WTC11 (cell line): ENCODE measurements at places on chromosomes 6 and 20. TPM values are rescaled to one million over a fixed set of nuclear protein-coding genes. Genes with fewer than 3 reads are reported as not detected.

DNA sequence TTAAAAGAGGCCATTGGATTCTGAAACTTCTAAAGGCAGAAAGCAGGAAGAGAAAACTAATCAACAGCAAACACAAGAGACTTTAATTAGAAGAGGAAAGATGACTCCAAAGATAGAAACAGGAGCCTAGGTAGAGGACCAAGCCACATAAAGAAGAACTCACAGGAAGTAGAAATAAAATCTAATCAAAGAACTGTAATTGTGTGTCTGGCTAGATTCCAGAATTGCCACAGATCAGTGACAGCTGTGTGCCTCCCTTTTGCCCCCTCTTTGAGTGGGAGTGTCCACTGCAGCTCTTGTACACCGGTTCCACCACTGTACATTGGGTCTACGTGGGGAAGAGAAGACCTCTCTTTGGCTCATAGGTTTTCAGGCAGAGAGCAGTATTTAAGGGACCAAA lies 22.3 kb upstream of the THEMIS start:
- no peak for DNase-seq

DNA sequence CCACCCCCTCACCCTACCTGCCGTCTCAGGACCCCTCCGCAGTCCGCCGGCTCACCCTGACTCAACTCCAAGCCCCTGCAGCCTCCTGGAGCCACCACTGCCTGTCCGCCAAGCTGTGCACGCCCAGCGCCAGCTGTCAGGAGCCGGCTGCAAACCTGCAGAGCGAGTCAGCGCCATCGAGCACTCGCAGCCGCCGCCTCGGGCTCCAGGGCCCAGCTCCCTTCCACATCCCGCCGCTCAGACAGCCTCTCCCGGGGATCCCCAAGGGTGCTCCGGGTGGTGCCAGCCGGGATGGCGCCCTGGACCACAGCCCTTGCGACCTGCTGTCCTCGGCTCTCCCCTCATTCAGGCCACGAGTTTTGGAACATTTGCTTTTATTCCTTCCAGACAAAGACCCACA lies 4.3 kb downstream of the TNNC2 start:
- DNase-seq: no peak

- DNase-seq: no peak
Observed at GRCh38 chr20:3563133-3563532, 92.3 kb downstream of the ATRN start.

Gene TMEM244
- total RNA-seq: not detected in 3 replicates

DNA sequence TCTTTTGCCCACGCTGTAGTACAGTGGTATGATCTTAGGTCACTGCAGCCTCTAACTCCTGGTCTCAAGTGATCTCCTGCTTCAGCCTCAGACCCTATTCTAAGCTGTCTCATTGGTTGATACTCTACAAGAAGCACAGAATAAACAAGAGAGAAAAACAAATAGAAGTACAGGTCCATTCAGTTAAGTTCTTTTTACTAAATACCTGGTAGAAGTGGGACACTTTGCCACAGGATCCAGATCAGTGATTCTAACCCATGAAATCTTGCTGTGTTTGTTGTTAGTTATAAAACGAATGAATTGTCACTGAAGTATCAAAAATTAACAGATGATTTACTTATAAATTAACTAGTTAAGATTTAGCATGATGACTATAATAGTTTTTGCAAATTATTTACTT lies 76.7 kb downstream of the SCAND1 start:
- DNase-seq: no peak

GRCh38 chr6:150492507-150492906 lies 107.2 kb upstream of the PLEKHG1 start:
- DNase-seq: peak; percentile 19

Gene RGS17
- 6.6 to 9.3 TPM (median 7.4 TPM) in 3 replicates for total RNA-seq

GRCh38 chr6:160116411-160116810 lies 5.2 kb upstream of the SLC22A1 start:
- DNase-seq: no peak

GRCh38 chr20:4947817-4948559 lies 53.3 kb downstream of the SLC23A2 start:
- no peak for DNase-seq

GRCh38 chr20:51513545-51513944 lies 29.0 kb downstream of the NFATC2 start:
- DNase-seq: no peak

DNA sequence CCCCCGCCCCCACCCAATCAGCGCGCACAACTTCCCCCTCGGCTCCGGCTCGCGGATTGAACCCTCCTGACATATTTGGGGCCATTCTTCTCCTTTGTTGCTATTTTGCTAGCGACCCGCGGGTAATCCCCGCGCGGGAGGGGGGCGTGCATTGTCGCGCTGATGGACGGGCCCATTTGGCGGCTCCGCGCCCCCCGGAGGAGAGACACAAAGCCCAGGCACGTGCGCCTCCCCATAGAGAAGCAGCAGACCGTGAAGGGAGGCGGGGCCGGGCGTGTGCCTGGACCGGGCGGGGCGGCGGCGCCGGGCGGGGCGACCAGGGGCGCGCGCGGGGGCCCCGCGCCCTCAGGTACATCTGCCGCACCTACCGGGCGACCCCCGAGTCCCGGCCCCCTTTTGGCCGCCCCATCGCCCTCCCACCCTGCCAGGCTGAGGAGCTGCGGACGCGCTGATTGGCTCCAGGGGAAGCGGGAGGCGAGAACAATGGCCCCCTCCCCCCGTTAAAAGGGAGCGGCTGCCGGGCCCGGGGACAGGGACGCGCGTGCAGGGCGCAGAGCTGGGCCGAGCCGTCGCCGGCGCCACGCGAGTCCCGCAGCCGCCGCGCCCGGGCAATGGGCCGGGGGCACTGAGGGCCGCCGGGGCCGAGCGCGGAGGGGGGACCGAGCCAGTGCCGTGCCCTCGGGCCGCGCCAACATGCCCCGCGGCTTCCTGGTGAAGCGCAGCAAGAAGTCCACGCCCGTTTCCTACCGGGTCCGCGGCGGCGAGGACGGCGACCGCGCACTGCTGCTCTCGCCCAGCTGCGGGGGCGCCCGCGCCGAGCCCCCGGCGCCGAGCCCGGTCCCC lies at the start of gene INSM1:
Gene INSM1, plus strand, starts transcription at position 530 of the 843 bp plus-strand sequence. Its CDS starts 164 bp downstream, at position 694.
- DNase-seq: peak; percentile 76

GRCh38 chr6:66675906-66676305 lies 968.9 kb upstream of the EYS start:
- no peak for DNase-seq

Gene GRM4
- 32.2 to 34.5 TPM (median 32.2 TPM) in 3 replicates for total RNA-seq

- no peak for DNase-seq
Observed at GRCh38 chr20:19404826-19405225, 192.4 kb downstream of the SLC24A3 start.

GRCh38 chr6:148395583-148396101 lies 53.0 kb downstream of the SASH1 start:
- no peak for DNase-seq

Gene BPIFB4
- total RNA-seq: not detected in 3 replicates

DNA sequence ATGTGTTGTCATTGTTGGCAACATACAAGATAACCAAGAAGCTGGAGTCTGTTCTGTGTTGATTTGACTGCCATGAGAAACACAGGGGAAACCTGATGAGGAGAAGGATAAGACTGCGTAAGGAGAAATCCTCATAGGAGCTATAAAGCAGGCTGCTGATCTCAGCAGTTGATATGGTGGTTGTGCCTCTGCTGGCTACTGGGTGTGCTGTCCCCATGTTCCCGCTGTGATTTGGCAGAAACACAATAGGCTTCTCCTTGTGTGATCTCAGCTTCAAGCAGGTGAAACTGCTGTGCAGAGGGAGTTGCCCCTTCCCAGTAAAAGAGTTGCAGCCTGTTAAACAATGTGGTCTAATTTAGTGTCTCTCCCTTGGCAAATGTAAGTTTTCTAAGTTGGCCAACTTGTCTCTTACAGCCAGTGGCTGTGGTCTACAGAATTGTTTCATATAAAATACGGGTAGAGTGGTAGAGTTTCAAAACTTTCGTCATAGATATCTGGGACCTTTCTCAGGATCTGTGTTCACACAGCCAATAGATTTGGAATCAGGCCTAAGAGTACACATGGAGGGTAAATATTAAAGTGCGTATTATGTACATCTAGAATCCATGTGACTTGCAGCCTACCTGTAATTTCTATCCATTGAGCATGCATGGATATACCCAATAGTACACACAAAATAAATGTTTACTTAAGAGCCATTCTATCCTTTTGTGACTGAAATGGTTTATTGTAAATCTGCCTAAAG lies 78.4 kb downstream of the RNF144B start:
- no peak for DNase-seq

GRCh38 chr6:148203281-148203925 lies 139.2 kb upstream of the SASH1 start:
- DNase-seq: no peak

- DNase-seq: peak; percentile 61
Observed at GRCh38 chr20:25195962-25196785, 662 bp downstream of the ENTPD6 start.

Gene PAK5
- 0.31 to 0.53 TPM (median 0.48 TPM) in 3 replicates for total RNA-seq

- no peak for DNase-seq
Observed at GRCh38 chr6:110474500-110474899, 1.9 kb downstream of the SLC22A16 start.

GRCh38 chr20:4226330-4227084 lies 211.1 kb upstream of the RNF24 start:
- DNase-seq: no peak

- DNase-seq: no peak
Observed at GRCh38 chr20:38152621-38153221, 12.3 kb downstream of the TGM2 start.

- peak; percentile 36 for DNase-seq
Observed at GRCh38 chr20:944774-945410, 28.8 kb upstream of the ANGPT4 start.

- peak; percentile 64 for DNase-seq
Observed at GRCh38 chr20:43983359-43983758, 68.7 kb downstream of the TOX2 start.

Gene EPB41L1
- 37.7 to 38.7 TPM (median 38.1 TPM) in 3 replicates for total RNA-seq

Gene OR2H1
- total RNA-seq: not detected in 3 replicates

DNA sequence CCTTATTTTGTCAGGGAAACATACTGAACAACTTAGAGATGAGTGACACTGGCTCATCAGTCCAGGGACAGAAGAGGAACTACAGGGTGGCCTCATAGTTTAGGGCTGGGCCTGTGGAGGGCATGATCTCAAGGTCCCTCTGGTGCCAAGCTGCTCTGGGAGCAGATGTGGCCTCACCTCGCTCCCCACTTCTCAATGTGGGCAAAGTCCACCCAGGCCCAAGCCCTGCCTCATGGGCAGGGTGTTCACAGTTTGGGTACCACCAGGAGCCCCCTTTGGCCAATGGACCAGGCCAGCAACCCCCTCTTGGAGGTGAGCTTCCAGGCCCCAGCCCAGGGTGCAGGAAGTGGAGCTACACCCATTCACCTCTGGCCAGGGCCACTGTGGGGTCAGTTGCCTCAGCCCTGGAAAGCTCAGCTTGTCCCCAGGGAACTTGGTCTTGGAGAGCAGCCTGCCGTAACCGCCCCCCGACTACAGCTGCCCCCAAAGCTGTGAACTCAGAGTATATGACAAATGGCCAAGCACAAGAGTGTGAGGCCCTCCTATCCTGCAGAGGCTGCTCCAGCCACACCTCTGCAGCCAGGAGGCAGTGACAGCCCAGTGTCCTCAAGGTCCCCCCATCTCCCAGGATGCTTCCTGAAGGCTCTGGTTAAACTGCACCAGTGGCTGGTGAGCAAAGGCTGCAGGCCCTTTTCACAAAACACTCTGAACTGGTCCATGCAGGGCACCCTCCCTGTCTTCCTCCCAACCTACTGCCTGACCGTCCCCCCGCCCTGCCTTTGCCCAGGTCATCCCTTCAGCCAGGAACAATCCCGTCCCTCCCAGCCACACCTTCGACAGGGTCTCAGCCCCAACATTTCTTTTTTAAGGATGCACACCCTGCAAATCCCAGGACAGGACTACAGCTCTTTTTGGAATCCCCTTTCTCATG lies 3.6 kb downstream of the ADISSP start:
- no peak for DNase-seq

Gene ARFGEF3
- 20.0 to 20.5 TPM (median 20.1 TPM) in 3 replicates for total RNA-seq

Gene LHFPL5
- not detected in 3 replicates for total RNA-seq

Gene NNAT
- 59.8 to 90.0 TPM (median 61.1 TPM) in 3 replicates for total RNA-seq

GRCh38 chr20:22546344-22546743 lies 38.0 kb downstream of the FOXA2 start:
- no peak for DNase-seq

DNA sequence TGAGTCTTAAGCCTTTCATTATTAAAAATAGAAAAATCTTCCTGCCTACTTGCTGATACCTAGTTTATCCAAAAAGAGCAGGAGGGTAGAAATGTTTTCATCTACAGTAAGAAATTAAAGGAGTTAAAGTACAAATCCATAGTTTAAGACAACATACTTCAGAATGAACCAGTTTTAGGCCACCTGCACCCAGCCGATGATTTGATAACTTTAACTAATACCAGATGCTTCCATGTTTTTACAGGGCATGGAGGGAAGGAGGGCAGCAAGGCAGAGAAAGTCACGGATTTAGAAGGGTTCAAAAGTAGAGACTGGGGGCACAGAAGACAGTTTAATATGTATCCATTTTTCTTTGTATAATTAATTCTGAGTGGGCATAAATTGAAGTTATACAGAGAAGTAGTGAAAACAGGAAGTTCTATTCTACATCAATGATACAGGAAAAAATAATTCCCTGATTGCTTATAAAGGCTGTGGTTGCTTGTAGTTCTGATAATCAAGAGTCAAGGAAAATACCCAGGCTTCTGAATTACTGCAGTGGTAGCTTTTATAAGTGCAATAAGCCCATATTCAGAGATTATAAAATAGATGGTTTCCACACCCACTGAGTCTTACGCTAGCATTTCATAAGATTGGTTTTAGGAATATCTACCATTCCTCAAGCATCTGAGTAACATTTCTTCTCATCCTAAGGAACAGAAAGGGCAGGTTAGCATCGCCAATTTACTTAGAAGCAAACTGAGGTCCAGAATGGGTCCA lies 72.0 kb downstream of the GMDS start:
- DNase-seq: no peak

GRCh38 chr6:2522521-2522920 lies 228.2 kb downstream of the MYLK4 start:
- DNase-seq: no peak

- DNase-seq: no peak
Observed at GRCh38 chr20:22821796-22822195, 213.3 kb upstream of the SSTR4 start.

GRCh38 chr20:31278178-31278577 lies 20.7 kb downstream of the DEFB115 start:
- no peak for DNase-seq

GRCh38 chr6:124888581-124889371 lies 73.5 kb upstream of the RNF217 start:
- no peak for DNase-seq

DNA sequence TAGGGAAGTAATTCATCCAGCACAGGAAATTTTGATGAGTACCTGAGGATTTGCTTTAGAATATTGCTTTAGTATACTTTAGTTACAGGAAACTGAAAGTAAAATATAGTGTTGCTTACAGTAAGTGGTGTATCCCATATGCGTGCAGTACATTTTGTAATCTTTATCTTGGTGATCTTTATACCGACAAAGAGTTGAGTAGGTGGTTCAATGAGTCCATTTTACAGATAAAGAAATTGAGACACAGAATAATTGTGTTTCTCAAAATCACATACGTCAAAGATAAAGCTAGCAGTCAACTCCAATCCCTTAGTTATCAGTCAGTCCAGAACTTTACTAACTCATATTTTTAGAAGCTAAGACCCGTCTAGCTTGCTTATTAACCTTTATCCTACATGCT lies 65.8 kb upstream of the E2F3 start:
- no peak for DNase-seq
